T-cell (primary cell): ENCODE measurements at places on chromosomes 13 and 19. TPM values are rescaled to one million over a fixed set of nuclear protein-coding genes. Genes with fewer than 3 reads are reported as not detected.

CD70 gene
- total RNA-seq: 2.0 TPM

SSC5D gene
- 0.66 TPM for total RNA-seq

ACTMAP gene
- total RNA-seq: 8.1 TPM

LGI4 gene
- total RNA-seq: 0.89 TPM

SPRED3 gene
- total RNA-seq: 0.93 TPM

DNA sequence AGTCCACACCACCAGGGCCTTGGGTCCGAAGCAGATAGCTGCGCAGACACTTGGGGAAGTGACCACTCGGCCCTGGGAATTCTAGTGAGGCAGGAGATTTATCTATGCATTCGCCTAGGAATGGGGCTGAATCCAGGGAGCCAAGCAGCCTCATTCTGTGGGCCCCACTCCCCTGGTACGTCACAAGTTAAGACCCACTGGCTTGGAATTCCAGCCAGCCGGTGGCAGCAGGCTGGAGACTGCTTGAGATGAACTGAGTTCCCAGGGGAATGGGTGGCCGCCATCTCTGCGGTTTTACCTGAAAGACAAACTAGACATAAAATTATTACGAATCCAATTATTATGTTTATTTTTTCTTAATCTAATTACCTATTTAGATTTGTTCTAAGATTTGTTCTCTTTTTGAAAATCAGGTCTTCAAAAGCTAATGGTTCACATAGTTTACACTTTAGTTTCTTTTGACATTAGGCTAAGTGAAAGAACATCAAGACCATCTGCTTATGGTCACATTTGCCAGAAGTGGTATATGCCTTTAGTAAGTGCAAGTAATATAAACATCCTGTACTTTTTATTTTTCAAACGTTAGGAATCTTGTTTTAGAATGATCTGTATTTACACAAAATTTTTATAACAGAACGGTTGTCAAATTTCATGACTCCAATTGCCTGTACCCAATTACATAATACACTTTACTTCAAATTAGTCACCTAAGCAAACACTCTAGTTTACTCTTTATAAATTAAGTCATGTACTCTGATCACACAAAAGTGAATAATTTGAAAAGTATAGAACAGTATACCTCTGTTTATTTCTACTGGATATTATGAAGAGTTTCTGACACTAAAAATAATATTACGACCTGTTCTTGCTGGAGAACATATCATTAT, 74.4 kb downstream of the SLITRK6 start:
- no peak overlapping the region for H3K4me3 ChIP-seq
- H3K36me3 ChIP-seq: no peaks in the 10 kb centered on the region
- no peak overlapping the region for H3K27ac ChIP-seq
- H3K4me1 ChIP-seq: no peaks in the 10 kb centered on the region
- no peak for DNase-seq

- no peak overlapping the region for H3K4me3 ChIP-seq
- DNase-seq: peak; percentile 43
- no peaks in the 10 kb centered on the region for H3K27me3 ChIP-seq
- no peaks in the 10 kb centered on the region for H3K36me3 ChIP-seq
- no peak overlapping the region for H3K27ac ChIP-seq
- peaks cover 28% of the 10 kb centered on the region for H3K4me1 ChIP-seq
Observed at GRCh38 chr19:8615813-8616596, 5.5 kb upstream of the ADAMTS10 start.

- peaks cover 2% of the 10 kb centered on the region for H3K27me3 ChIP-seq
- H3K4me1 ChIP-seq: peaks cover 2% of the 10 kb centered on the region
- no peaks in the 10 kb centered on the region for H3K36me3 ChIP-seq
- H3K27ac ChIP-seq: no peak overlapping the region
Observed at GRCh38 chr13:51539887-51540286, 44.4 kb upstream of the WDFY2 start.

DNA sequence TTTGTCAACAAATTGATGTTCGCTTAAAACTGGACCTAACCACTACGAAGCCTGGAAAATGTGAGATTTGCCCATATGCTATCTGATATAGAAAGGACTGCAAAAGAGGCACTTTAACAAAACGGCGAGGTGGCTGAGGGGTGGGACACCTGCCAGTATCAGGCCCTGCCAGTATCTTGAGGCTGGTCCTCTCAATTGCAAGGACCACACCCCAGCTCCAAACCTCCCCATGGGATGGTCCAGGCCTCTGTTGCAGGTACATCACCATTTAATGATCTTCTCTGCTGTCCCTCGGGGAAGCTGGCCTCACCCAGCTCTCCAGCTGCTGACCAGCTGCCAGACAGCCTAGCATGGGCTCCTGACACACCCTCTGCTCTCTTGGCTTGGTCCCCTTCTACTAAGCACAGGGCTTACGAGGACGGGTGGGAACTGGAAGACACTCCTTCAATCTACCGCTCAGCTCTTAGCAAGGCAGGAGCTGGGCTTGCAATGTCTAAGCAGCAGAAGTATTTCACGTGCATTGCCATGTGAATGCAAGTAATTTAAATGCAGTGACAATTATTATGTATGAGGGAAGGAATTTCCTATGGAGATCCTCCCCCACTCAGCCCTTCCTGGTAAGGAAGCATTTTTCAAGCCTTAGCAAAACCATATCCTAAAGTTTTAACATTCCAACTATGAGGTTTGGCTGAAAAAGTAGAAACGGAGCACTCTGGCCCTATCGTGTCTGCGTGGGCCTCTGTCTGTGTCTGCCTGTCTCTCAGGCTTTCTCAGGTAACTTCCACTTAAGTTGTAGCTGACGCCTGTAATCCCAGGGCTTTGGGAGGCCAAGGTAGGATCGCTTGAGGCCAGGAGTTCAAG, 63.9 kb downstream of the LATS2 start:
- no peak for DNase-seq
- H3K4me3 ChIP-seq: no peak overlapping the region
- H3K27me3 ChIP-seq: no peaks in the 10 kb centered on the region
- no peak overlapping the region for H3K27ac ChIP-seq

GRCh38 chr13:60433505-60433904, 36.5 kb downstream of the TDRD3 start:
- H3K27me3 ChIP-seq: no peaks in the 10 kb centered on the region
- H3K27ac ChIP-seq: no peak overlapping the region
- DNase-seq: no peak
- no peaks in the 10 kb centered on the region for H3K36me3 ChIP-seq
- H3K4me1 ChIP-seq: no peaks in the 10 kb centered on the region
- no peak overlapping the region for H3K4me3 ChIP-seq

DNA sequence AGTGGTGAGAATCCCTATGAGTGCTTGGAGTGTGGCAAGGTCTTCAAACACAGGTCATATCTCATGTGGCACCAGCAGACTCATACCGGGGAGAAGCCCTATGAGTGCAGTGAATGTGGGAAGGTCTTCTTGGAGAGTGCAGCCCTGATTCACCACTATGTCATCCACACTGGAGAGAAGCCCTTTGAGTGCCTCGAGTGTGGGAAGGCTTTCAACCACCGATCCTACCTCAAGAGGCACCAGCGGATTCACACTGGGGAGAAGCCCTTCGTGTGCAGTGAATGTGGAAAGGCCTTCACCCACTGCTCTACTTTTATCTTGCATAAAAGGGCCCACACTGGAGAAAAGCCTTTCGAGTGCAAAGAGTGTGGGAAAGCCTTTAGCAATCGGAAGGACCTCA, 18.7 kb upstream of the AURKC start:
- no peak for DNase-seq
- H3K36me3 ChIP-seq: peaks cover 55% of the 10 kb centered on the region
- no peak overlapping the region for H3K4me3 ChIP-seq
- H3K27ac ChIP-seq: no peak overlapping the region
- H3K27me3 ChIP-seq: no peaks in the 10 kb centered on the region
- no peaks in the 10 kb centered on the region for H3K4me1 ChIP-seq

DNA sequence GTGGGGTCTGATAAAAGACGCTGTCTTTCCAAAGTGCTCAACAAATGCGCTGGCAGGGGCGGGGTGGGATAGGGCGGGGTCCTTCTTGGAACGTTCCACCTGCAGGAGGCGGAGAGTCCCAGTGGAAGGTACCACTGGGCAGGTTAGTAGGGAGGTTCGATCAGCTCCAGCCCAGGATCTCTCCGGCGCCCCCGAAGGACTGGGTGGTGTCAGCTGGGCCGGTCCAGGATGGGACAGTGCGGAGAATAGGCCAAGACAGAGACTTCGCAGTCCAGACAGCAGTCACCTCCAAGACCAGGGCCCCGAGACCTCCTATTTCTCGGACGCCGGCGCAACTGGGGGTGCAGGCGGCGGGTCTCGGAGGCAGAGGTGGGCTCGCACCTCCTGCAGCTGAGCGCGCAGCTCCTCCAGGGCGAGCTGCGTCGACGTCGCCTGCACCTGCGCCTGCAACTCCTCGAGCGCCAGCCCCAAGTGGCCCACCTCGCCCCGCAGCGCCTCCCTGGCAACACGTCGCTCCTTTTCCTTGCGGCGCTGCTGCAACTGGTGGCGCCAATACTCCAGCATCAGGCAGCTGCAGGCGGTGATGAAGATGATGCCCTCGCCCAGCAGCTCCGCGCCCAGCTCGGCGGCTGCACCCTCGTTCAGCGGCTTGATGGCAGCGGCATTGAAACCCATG, 21.6 kb downstream of the VASP start:
- H3K27me3 ChIP-seq: peaks cover 4% of the 10 kb centered on the region
- peaks cover 21% of the 10 kb centered on the region for H3K36me3 ChIP-seq
- H3K4me3 ChIP-seq: no peak overlapping the region
- peaks cover 10% of the 10 kb centered on the region for H3K4me1 ChIP-seq

DNA sequence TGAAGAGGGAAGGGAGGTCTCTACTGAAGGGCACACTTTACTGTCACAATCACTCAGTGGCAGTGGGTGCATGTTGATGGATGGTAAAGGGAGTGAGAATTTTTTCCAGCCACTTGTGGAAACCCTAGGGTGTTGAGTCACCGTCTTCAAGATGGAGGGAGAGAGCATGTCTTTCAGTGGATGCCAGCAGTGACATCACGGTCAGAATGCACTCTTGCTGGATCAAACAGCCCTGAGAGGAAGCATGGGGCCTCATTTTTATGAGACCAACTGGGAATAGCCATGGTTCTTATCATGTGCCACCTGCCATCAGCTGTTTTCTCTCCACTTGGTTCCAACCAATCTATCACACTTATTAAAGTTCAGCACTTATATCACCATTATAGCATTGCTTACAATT, 182.5 kb downstream of the KCNRG start:
- no peak overlapping the region for H3K27ac ChIP-seq
- H3K4me3 ChIP-seq: no peak overlapping the region
- no peak for DNase-seq

- no peaks in the 10 kb centered on the region for H3K27me3 ChIP-seq
- no peak overlapping the region for H3K27ac ChIP-seq
- DNase-seq: no peak
- no peaks in the 10 kb centered on the region for H3K36me3 ChIP-seq
- no peak overlapping the region for H3K4me3 ChIP-seq
Observed at GRCh38 chr13:103517066-103517767, 451.0 kb upstream of the SLC10A2 start.
